Activated naive CD8-positive, alpha-beta T cell treated with anti-CD3 and anti-CD28 coated beads, Interleukin-2, amount 50 U/mL, for 24 hours (primary cell): ENCODE measurements at places on chromosomes 5 and 9.

- no peak for DNase-seq
Observed at GRCh38 chr9:133151601-133152525, 11.9 kb downstream of the GBGT1 start.

- DNase-seq: no peak
Observed at GRCh38 chr5:149210968-149211490, 60.6 kb upstream of the AFAP1L1 start.

DNA sequence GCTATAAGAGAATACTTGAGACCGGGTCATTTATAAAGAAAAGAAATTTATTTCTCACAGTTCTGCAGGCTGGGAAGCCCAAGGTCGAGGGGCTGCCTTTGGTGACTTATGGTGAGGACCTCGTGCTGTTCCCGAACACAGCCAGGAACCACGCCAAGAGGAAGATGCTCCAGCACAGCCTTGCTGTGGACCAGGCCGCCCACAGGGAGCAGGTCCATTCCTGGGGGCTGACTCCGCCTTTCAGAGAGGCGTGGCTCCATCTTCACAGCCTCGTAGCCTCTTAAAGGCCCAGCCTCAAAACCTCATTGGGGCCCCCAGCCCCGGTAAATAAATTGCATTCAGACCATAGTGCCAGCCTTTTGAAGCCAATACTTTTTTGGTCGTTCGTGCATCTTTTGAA is 93.5 kb upstream of the CACNA1B start:
- no peak for DNase-seq

- no peak for DNase-seq
Observed at GRCh38 chr5:42531611-42532010, 108.4 kb downstream of the GHR start.

- no peak for DNase-seq
Observed at GRCh38 chr9:120337131-120337530, 242.8 kb downstream of the CDK5RAP2 start.

DNA sequence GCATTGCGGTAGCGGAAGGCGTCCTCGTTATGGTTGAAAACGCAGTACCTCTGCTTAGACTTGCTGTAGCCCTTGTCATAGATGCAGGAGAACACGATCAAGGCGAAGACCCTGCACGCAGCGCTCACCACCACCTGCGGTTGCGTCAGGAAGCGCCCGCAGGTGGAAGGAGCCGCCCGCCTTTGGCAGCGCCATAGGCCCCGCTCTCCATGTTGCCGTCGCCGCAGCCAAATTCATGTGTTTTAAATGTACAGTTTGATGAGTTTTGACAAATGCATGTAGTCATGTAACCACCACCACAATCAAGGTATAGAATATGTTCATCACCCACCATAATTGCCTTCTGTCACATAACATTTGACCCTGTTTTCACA is 84.9 kb upstream of the CEP78 start:
- no peak for DNase-seq

- DNase-seq: no peak
Observed at GRCh38 chr5:81718300-81718699, 32.6 kb downstream of the SSBP2 start.

GRCh38 chr9:106982636-106983035 is 119.7 kb downstream of the ZNF462 start:
- no peak for DNase-seq

GRCh38 chr9:87461256-87461655 is 36.4 kb upstream of the DAPK1 start:
- no peak for DNase-seq
